Stimulated activated CD4-positive, alpha-beta T cell treated with anti-CD3 and anti-CD28 coated beads, Interleukin-2, amount 100 ng/mL, for 48 hours (primary cell): ENCODE measurements at places on chromosomes 3 and 15.

DNA sequence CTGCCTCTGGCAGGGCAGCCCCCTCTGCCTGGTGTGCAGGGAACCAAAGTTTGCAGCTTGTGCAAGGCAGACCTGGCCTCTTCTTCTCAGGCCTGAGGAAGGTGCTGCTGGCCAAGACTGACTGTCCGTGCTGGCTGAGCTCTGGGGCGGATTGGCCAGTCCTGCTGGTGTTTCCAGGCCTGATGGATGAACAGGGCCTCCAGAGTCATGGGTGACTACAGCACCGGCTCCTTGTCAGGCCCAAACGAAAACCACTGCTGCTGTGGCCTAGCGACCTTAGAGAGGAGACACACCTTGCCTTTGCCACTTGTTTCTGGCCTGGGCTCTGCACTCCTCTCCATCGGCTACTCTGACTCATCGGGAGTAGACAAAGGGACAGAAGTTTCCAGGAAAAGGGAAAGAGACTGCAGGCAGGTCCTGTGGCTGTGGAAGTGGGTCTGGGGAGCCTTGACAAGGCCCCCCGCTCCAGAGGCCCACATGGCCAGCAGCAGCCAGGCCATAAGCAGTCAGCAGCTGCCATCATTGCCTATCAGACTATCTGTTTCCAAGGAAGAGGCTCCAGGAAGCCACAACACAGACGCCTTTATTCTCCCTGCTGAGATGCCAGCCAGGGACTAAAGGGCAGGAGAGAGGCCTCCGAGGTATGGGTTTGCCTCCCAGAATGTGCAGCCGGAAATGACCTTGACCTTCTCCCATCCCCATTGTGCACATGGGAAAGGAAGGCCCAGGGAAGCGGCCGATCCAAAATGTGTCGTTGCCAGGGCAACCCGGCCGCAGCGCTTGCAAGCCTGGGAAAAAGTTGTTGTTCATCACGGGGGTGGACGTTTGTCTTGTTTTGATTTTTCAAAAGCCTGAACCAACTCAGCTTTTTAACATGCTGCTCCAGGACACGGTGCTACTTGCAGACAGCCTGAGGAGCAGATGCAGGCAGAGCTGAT is 160.5 kb downstream of the CHSY1 start:
- no peak for DNase-seq

DNA sequence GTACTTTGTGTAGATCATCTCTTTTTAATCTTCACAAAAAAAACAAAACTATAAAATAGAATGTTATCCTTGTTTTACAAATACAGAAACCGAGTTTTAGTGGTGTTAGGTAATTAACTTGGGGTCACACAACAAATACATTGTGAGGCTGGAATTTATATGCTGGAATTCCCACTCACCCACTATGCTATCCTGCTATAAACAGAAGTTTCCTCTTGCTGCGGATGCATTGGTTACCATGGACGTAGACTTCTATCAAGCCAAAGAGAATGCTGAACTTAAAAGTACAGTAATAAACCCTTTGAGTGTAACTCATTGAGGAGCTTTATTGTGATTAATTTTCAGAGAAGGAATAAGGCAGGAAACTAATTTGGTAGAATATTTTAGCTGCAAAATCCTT is 9.2 kb downstream of the SNAP23 start:
- DNase-seq = no peak

GRCh38 chr15:39819533-39819932 is 36.9 kb upstream of the FSIP1 start:
- no peak for DNase-seq

DNA sequence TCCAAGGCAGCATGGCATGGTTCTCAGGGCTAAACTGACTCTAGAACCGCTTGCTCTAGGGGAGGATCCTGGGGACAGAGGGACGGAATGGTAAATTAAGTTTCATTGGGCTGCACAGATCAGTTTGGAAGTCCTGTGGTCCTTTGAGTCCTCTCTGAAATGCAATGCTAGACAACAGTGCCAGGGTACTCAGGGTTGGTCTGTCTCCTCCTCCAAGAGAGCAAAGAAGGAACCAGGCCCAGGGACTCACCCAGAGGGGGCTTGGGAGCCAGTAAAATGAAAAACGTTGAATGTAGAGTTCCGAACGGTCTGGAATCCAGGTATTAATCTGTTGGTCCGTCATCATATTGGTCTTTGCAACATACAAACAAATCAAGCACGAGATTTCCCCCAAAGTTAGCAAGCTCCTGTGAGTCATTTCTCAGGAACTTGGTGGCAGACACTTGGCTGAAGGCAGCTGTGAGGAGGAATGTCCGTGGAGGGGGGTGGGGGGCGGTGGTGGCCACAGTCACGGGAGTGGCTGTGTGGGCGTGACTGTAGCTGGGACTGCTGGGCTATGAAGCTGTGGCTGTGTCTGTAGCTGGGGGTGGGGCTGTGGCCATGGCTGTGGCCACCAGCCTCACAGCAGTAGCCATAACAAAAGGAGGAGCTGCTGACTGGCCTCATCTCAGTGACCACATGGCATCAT is 361.0 kb downstream of the SHQ1 start:
- DNase-seq = peak; percentile 43

DNA sequence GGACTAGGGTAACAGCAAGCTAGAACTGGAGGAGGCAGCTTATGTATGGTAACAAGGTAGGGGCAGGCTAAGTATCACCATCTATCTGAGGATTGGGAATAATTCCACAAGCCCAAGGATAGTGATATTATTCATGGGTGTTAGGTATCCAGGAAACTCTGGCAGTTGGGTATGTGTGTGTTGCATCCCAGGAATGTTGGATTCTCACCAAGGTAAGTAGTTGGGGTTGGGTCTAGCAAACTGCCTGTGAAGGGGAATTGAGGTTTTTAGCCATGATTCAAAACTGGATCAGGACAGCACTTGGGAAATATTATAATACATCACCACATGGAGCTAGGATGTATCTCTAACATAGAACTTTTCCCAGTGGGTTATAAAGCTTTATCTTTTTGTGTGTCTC is 626.4 kb upstream of the GOLIM4 start:
- no peak for DNase-seq

DNA sequence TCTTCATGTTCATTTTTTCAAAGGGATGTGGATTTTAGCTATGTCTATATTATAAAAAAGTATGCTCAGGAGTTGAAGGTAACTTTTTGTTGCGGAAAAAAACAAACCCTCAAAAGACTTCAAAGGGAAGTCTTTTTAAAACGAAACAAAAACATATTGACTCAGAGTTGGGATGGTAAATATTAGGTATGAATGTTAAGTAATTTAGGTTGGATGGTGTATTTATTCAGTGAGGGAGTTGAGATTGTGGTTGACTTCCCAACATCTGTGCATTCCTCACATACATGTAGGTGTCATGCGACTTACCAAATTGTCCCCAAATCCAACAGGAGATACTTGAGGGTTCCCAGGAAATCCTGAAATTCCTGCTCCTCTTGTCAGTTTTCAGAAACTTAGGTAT is 32.7 kb upstream of the PLSCR5 start:
- no peak for DNase-seq

DNA sequence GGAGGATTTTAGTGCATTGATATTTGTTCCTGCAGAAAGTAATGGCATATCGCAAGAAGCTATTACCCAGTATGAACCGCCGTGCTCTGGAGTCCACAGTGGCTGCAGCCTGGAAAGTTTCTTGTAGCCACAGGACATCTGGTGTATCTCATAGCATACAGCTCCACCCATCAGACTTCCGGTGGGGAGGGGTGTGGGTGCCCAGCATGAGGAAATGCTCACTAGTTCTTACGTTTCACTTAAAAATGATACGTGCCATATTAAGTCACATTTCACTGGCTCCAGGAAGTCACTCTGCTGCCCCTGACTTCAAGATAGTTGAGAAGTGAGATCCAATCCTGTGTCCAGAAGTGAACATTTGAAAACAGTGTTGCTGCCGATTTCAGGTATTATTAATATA is 990.4 kb downstream of the GBE1 start:
- DNase-seq = no peak

GRCh38 chr15:61130950-61131942 is 97.9 kb downstream of the RORA start:
- DNase-seq = no peak

- no peak for DNase-seq
Observed at GRCh38 chr3:105260385-105260784, 106.3 kb upstream of the ALCAM start.

DNA sequence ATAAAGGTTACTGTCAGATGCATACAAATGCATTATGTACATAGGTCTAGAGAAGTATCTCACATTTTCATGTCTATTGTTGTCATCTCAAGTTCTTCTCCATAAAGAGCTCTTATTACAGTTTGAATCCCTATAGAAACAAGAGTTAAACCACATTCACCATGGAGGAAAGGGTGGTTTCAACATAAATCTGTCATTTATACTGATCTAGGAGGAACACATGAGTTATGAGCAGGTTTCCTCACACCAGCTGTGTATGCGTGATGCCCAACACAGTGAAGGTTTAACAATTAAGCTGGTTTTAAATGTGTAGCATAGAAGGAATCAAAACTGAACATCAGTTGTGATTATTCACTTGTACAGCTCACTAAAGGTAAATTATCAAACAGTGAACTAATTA is 251.7 kb downstream of the KCNMB2 start:
- DNase-seq = no peak

DNA sequence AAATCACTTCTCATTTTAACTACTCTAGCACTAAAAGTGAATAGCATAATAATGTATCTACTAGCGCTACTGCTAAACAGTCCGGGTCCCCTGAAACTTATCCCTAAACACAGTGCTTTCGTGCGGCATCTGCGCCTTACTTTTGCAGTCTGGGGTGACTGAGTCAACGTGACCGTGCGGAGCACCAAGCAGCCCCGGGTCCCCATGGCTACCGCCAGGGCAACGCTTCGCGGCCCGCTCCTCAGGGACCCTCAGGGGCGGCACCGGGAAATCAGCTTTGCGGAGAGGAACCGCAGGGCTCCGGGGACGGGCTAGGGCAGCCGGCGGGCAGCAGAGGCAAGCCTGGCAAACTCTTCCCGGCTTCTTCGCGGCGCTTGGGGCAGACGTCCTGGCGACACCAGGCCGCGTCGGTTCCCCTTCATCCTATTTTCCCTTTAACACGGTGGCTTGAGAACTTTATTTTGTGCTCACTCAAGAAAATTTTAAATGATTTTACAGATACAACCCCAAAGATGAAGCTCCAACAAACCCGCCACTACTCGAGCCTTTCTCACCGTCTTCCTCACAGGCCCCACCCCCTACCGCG is 757 bp upstream of the DIPK2A start:
- peak; percentile 37 for DNase-seq

DNA sequence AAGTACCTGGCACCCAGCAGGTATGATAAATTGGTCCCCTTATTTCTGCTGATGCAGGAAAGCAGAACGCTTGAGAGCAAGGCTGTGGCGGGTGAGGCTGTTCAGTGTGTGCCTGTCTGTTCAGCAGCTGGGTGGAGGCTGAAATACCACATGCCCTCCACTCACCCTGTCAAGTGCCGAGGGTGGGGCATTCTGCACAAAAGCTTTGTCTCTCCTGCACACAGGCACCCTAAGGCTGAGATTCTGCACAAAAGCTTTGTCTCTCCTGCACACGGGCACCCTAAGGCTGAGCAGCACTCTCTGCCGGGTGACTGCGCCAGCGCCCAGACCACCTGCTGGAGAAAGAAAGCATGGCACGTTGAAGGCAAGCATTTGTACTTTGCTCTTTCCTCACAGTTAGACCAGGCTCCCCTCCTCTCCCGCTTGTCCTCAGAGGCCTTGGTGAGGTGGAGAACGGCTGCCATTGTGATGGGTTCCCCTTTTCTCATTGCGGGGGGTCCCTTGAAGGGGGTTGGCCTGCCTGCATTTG is 97.5 kb downstream of the BDH1 start:
- peak; percentile 36 for DNase-seq

DNA sequence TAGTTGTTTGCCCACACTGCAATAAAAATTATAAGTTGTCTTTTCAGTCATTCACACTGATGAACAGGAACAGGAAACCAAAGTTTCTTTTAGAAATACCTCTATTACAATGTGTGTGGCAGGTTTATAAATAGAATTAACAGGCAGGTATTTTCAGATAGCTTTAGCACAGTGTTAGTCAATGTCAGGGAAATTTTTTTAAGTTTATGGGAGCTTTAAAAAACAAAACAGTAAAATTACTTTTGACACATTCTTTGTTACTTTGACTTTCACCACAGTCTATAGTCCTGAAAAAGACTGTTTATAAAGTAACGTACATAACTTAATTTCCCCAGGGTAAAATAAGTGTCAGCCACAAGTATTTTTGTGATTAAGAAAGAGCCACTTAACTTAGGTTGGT is 38.1 kb downstream of the SERPINI1 start:
- DNase-seq = no peak

DNA sequence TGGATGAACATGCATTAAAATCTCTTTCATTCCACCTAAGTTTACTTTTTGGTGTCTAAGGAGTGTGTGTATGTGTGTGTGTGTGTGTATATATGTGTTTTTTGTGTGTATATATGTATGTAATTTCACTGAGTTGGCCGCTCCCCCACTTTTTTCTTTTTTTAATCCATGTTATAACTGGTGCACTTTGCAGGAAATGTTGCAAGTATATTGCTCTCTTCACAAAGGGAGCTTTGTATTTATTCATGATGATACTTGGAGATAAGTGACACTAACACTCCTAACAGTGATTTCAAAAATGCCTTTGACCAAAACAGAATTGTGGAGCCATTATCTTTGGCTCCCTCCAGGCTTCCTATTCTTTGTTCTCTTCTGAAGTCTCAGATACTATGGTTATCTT is 95.8 kb downstream of the FNDC3B start:
- DNase-seq = no peak

GRCh38 chr15:40258544-40258943 is 19.7 kb downstream of the PAK6 start:
- no peak for DNase-seq

GRCh38 chr3:34183611-34184340 is 385.3 kb downstream of the PDCD6IP start:
- no peak for DNase-seq

GRCh38 chr3:179801856-179802255 is 149.0 kb downstream of the USP13 start:
- no peak for DNase-seq

DNA sequence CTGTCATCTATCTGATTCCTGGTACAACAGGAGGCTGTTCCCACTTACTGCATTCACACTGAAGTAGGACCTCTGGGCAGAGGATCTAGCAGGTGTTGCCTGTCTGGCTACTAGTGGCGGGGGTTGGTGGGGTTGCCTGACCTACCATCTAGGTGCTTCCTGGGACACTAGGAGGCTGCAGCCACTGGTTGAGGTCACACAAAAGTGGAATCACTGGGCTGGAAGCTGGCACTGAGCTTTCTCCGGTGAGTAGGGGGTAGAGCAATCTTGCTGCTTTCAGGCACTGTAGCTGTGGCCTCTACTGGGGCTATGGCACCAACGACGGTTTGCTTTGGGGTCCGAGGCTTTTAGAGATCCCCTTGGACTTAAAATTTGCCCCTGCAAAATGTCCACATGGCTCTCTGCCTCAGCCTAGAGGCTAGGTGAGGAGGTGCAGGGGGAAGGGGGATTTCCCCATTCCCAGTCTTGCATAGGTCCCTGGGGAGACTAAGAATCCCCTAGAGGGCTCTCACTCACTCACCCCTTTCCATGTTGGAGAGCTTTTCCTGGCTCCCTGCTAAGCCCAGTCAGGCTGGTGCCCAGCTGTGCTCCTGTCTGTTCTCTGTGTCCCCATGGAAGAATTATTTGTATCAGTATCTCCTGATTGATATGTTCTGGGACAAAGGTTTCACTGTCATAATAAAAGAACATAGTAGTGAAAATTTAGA is 397.7 kb upstream of the EPHA6 start:
- no peak for DNase-seq

GRCh38 chr3:123351501-123351900 is 97.4 kb downstream of the ADCY5 start:
- DNase-seq = no peak

GRCh38 chr15:90829942-90830440 is 38.4 kb upstream of the FURIN start:
- peak; percentile 40 for DNase-seq

GRCh38 chr3:17038900-17039553 is 154.3 kb downstream of the PLCL2 start:
- DNase-seq = no peak
